ENCODE measurements at places on chromosomes 11 and 22.

- no peak for DNase-seq
These were observed 1.1 kb upstream of the SAMM50 start for GRCh38 chr22:43953988-43954785.

- no peak for DNase-seq
These were observed 1628.6 kb upstream of the RAG2 start for GRCh38 chr11:38226684-38227083.

- DNase-seq, result no peak
These were observed 21.1 kb downstream of the B3GAT1 start for GRCh38 chr11:134390706-134391569.

DNA sequence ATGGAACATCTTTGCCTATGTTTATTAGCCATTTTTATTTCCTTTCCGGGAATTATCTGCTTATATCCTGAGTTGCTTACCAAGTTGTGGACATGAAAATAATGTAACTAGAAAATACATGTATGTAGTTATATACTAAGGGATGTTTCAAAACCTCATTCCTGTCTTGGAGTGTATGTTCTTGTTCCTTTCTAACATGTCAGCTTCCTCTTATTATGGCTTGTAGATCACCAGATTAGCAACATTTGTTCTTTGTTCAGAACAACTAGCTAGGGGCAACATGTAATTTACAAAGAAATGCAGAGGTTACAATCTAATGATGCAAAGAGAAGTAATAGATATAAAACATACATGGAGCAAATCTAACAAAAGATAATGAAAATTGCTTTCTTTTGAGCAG, 13.1 kb upstream of the TMEM123 start:
- no peak for DNase-seq

- no peak for DNase-seq
These were observed 130.1 kb downstream of the TRPC6 start for GRCh38 chr11:101453682-101454081.

GRCh38 chr22:36578619-36579018, 49.7 kb upstream of the EIF3D start:
- DNase-seq, result no peak

GRCh38 chr22:17476838-17477237, 86.5 kb upstream of the SLC25A18 start:
- no peak for DNase-seq

DNA sequence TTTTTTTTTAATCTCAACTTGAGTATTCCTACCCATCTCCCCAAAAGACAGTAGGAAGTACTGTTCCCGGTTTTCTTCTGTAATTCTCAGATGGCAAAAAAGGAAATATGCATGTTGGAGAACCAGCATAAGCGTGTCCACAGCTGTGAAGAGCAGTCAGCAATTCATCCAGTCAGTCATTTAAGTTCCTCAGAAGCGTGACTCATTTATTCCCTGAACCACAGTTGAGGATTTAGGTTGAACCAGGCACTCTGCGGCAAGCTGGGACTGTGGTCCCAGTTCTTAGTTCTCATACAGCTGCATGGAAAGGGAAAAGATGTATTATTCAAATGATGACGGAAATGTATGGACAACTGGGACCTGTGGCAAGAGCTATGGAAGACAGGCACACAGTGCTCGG, 61.0 kb upstream of the MYO18B start:
- no peak for DNase-seq

GRCh38 chr22:48594016-48594756, 1233.5 kb downstream of the BRD1 start:
- no peak for DNase-seq

DNA sequence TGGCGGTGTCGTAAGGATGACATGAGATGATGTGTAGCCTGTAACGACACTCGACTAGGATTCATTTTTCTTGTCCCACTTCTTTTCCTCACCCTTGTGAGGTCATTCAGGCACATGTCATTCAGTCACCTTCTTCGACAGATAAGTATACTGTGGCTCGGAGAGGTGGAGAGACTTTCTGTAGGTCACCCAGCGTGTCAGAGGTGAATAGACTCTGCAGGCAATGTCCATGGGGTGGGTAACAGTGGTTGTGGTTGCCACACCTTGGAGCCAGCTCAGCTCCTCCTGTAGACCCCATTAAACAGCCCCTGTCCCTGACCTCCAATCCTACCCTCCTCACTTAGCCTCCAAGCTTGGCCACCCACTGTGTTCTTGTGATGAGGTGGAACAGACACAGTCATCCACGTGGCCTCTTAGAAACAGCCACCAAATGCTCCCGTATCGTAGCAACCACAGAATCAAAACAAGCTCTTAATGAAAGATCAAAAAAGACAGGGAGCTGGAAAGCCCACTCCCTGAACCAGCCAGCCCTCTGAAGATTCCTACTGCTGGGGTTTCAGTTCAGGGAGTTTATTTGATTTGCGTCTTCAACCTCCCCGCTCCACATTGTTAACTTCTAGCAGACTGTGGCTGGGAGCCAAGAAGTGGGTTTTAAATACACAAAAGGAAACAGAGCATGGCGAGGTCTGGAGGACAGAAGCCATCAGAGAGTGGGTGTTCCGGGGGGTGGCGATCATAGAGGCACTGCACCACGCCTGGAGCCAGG, 89.0 kb upstream of the GRK3 start:
- DNase-seq, result no peak

GRCh38 chr11:38476808-38477575, 1879.0 kb upstream of the RAG2 start:
- no peak for DNase-seq

- DNase-seq, result no peak
These were observed 114.2 kb downstream of the CCDC34 start for GRCh38 chr11:27248576-27249509.

GRCh38 chr11:88814076-88814475, 251.7 kb downstream of the GRM5 start:
- DNase-seq, result no peak

GRCh38 chr11:32920570-32920969, 28.0 kb downstream of the QSER1 start:
- DNase-seq, result no peak

GRCh38 chr22:23820748-23821211, 18.0 kb downstream of the DERL3 start:
- DNase-seq, result no peak

DNA sequence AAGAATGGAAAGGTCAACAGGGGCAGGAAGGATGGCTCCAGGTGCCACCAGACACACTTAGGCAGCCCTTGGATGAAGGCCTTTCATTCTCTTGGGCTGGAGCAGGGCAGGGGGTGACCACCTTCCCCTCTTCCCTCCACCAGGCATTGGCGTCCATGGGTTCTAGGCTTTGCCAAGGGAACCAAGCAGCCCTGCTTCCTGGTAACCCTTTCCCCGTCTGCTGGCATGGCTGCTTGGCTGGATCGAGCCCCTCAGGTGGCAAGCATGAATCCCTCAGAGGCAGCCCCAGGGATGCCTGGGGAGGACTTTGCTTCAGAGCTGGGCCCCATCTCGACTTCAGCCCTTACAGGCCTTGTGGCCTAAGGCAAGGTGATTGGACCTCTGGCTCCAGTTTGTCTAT, 185.1 kb upstream of the SYT13 start:
- no peak for DNase-seq

- no peak for DNase-seq
These were observed 19.3 kb upstream of the NRIP3 start for GRCh38 chr11:9022961-9023680.

- DNase-seq, result no peak
These were observed 325.4 kb downstream of the BRD1 start for GRCh38 chr22:49502126-49502826.

- DNase-seq, result peak; percentile 89
These were observed 2.1 kb upstream of the MEI1 start for GRCh38 chr22:41697126-41697775.

DNA sequence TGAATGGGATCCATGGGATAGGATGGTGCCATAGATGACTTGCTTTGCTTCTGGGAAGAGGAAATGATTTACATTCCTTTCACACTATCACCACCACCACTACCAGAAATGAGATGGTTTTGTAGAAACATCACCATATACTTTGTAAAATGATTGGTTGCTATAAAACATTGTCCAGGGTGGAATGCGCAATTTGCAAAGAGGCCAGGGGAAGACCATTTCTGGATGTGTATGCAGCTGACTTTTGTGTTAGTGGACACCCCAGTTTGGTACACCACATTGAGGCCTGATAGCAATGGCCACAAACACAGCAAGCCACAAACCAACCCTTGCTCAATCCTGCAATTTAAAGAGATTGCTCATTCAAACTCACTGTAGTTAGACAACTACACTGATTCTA, 56.7 kb upstream of the RCN1 start:
- DNase-seq, result no peak

GRCh38 chr11:95676308-95676707, 113.3 kb downstream of the FAM76B start:
- no peak for DNase-seq

- DNase-seq, result no peak
These were observed 157.9 kb upstream of the C11orf87 start for GRCh38 chr11:109264128-109264527.

- no peak for DNase-seq
These were observed 77.0 kb downstream of the RPL27A start for GRCh38 chr11:8759634-8760033.

GRCh38 chr22:48706934-48707762, 1120.5 kb downstream of the BRD1 start:
- DNase-seq, result no peak

GRCh38 chr11:65216830-65217229, 35.1 kb downstream of the CAPN1 start:
- no peak for DNase-seq

- no peak for DNase-seq
These were observed 15.0 kb upstream of the SLC39A13 start for GRCh38 chr11:47393163-47394049.

GRCh38 chr11:75490221-75491181, 35.2 kb downstream of the GDPD5 start:
- DNase-seq, result no peak

DNA sequence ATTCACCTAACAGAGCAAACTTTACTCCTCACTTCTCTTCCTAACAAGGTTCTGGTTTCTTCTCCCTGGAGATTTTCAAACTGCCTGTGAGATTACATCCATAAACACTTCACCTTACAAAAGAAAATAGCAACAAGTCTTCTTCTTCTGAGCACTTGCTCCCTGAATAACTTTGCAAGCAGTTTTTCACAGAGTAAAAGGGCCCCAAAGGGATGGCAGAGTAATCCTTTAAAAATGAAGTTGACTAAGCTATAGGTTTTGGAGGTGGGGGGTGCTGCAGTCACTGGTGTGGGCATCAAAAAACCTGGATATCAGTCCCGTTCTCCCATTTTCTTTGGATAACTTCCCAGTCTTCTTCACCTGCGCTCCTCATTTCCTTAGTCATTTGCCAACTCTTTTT, 484.9 kb downstream of the MIAT start:
- no peak for DNase-seq

DNA sequence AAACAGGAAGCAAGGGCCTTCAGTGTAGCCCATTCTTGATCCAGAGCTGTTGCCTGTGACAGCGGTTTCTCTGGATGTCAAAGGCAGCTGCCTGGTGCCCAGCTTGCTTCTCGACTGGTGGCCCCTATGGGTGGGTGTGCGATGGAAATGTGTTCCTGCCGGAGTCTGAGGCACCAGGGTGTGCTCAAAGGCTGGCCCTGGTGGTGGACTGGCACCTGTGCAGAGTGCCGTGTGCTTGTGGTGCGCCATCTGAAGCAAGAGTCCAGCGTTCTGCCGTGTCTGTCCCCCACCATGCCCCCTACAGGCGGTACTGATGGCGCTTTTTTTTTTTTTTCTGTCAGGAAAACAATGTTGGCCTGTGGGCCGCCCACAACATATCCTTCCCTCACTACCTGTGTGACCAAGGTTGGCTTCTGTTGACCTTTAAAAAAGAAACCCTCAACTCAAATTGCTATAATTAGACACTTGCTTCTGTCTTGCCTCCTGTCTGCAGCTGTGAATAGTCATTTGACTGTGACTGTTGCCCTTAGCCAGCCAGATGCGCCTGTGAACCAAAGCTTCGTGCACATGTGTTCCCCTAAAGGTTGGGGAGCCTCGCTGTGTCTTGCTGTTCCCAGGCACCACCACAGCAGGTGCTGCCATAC, 4.7 kb upstream of the RANBP1 start:
- no peak for DNase-seq

- no peak for DNase-seq
These were observed 30.5 kb upstream of the PPP2R1B start for GRCh38 chr11:111796696-111797095.

GRCh38 chr11:2101171-2101675, 38.0 kb downstream of the IGF2 start:
- no peak for DNase-seq

DNA sequence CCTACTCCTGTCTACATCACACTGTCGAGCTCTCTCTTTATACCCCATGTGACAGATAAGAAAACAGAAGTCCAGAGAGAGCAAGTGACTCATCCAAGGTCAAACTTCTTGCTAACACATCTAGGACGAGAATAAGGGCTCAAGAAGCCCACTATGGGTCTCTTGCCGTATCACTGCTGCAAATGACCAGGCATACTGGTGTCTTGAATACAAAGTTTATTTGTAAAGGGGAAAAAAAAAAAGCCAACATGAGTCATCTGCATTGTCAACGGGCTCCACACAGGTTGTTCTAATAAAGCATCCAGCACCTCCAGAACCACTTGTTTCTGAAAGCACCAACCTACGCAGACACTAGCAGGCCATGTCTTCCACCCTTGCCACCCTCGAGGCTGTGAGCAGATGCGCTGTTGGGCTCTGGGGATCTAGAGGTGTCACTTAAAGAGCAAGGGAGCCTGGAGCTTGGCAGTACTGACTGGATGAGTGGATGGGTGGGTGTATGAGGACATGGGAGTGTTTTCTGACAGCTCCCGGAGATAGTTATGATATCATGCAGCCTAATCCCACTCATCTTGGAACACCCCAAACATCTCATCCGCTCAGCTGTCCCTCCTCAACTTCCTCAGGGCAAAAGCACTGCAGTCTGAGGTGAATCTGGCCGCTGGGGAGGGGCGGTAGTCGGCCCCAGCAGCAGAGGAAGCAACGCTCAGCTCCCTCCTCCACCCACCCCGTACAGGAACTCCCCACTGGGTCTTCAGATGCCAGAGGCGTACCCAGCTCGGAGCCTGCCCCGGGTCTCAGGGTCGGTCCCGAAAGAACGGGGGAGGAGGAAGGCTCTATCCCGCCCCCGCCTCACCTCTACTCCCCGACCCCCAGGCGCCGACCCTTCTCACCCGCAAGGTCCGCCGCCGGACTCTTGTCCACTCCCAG, 1.0 kb downstream of the SMCO4 start:
- no peak for DNase-seq

GRCh38 chr22:36611241-36611976, 82.4 kb upstream of the EIF3D start:
- no peak for DNase-seq

- no peak for DNase-seq
These were observed 21.9 kb upstream of the OR2AT4 start for GRCh38 chr11:75118577-75118976.
